GM12864 (cell line): ENCODE measurements at places on chromosomes 6 and 20.

DNA sequence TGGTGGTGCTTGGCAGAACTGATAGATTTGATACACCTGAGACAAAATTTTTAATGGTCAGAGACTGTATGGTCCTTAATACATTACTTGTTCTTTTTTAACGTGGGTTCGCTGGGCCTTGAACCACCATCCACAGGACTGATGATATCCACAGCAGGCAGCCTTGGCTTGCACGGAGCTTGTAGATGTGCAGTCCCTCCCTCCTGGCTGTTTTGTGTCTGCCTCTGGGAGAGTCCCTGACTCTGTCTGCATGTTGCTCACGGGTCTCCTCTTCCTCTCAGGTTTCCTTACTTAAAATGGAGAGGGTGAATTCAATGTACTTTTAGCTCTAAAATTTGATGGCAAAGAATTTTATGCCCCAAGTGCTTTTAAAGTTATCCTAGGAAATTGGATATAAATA lies 17.5 kb downstream of the KIF25 start:
- no peak for DNase-seq

- no peak for DNase-seq
These were observed 74.0 kb upstream of the PROKR2 start for GRCh38 chr20:5390720-5391119.

DNA sequence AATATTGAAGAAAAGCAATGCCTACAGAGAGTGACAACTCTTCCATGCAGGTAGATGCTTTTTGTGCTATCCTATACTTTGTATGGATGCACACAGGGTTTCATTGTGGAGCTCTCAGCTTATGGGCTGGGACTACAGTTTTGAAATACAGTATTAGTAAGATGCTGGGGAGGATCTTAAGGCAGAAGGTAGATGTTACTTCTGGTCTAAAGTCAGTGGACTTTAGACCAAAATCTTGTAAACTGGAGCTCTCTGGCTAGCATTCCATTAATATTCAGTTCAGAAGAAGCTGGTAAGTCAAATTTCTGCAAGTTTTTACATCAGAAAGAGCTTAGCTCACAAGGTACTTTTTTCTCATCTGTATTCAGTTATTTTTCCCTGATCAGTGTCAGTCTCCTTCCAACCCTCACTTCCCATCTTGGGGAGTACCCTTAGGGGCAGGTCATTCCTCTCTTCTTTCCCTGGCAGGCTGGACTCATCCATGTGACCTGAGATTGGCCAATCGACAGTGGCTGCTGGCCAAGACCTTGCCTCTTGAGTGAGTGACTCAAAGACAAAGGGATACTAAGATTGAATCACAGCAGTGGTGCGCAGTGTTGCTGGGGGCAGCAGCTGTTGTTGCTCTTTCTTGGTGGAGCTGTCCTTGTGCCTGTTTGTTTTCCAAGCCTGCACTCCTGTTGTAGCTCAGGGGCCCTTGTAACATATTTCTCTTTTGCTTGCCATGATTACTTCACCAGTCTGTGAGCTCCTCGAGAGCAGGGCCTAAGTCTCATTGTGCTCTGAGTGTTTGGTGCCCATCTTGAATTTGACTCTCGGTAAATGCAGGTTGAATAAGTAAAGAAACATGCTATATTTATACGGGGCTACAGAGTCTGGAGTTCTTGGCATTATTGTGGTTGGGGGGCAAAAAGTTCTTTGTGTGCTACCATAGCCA lies 2.8 kb upstream of the PHF20 start:
- DNase-seq = peak; percentile 40

GRCh38 chr6:121837545-121838229 lies 402.2 kb downstream of the GJA1 start:
- no peak for DNase-seq

DNA sequence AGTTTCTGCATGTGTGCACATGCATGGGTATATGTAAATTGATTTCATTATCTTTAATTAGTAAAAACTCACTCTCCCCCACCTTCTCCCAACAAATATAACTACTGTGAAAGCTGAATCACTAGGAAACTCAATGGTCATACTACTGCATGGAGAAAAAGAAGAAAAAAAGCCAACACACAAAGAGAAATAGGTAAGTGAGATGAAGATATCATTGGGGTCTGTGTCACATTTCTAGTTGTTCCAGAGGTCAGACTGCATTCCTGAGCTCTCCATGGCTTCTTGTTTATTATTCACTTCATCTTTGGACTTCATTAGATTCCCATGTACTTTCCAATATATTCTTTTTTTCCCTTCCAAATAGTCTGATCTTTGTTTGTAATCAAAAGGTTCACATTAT lies 98.2 kb downstream of the PTPRK start:
- no peak for DNase-seq

DNA sequence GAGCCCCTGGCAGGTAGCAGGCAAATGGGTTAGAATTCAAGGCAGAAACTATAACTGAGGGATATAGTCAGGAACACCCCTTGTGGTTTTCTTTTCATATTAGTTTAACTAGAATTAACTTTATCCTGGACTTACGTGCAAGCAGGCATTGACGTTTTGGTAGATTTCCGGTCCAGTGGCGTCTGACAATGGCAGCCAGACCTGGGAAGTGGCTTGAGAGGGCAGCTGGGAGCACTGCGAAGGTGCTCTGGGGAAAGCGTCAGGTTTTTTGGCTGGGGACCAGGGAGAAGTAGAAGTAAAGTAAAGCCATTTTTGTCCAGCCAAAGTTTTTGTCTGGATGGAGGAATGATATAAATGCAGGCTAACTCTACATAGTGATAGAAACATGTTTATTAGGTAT lies 8.4 kb upstream of the ACSS1 start:
- DNase-seq = no peak

DNA sequence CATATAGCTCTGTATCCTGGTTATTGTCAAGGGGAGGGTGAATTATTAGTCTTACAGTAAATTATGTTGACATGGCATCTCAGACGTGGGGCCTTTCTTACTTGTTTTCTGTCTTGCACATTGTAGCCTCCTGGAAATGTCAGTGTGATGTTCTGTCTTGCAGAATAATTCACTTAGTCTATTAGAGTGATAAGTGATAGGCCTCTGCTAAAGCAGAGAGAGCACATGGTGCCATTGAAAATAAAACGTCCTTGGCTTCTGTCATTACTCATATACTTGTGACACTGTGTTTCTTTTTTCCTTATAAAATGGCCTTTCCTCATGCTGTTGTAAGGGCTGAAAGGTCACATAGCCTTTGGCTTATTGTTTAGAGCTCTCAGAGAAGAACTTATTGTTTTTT lies 531.0 kb downstream of the EPM2A start:
- DNase-seq = no peak

- no peak for DNase-seq
These were observed 9.4 kb downstream of the CD40 start for GRCh38 chr20:46127396-46128010.

- DNase-seq = no peak
These were observed 404.9 kb upstream of the MMS22L start for GRCh38 chr6:97687916-97688315.

GRCh38 chr6:27148404-27148795 lies 99.1 kb upstream of the PRSS16 start:
- DNase-seq = no peak

DNA sequence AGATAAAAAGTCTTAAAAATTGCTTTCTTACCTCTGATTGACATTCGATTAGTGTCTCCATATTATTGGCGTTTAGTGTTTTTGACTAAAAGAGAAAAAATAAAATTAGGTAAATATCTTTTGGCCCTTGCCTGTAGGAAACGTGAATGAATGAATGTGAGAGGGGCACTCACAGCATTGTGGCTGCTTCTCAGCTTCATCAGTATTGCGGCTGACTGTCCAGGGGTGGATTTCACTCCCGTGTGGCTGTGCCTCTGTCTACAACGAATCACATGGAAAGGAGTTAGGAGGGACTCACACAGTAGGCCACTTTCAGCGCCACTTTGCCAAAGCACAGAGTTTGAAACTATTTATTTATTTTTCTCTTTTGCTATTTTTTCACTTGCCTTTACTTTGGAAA lies 844 bp downstream of the TAGAP start:
- DNase-seq = no peak

DNA sequence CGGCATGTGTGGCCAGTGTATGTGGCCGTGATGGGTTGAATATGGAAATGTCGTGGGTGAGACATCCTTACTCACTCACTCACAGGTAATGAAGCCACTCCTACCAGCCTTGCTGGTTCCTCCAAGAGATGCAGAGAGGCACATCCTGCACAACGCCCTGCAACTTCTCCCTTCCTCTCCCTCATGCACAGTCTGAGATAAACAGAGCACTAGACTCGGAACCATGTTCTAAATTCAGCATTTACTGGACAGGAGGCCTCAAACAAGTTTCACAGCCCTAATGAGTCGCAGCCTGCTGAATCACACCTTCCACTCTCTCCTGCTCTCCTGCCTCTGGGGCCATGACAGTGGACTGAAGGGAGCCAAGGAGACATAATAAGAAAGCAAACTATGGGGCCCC lies 91.2 kb downstream of the ISM1 start:
- no peak for DNase-seq

DNA sequence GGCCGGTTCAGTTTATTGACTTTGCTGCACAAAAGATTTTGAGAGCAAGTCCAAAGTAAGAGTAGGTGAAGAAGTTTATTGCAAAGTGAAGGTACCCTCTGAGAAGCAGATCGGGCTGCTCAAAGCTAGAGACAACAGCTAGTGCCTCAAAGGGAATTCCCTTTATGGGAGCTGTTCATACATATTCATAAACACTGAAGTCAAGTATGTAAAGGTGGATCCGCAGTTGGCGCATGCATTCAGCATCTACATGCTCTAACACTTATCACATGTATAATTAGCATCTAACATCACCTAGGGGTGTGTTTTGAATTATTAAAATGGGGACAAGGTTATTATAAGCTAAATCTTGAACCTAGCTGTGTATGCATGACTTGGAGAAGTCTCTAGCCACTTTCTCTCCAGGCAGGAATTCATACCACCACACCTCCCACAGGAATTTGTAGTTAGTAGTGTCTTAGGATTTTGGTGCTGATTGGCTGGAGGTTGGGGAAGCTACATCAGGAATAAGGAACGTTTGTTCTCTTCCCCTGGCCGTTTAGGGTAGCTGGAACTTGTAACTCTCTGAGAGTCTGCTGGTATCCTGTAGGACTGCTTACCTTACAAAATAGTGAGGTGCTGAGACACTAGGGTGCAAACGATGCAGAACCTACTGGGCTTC lies 1633.9 kb downstream of the GRIK2 start:
- DNase-seq = no peak

GRCh38 chr6:17962436-17963031 lies 24.9 kb downstream of the KIF13A start:
- no peak for DNase-seq

DNA sequence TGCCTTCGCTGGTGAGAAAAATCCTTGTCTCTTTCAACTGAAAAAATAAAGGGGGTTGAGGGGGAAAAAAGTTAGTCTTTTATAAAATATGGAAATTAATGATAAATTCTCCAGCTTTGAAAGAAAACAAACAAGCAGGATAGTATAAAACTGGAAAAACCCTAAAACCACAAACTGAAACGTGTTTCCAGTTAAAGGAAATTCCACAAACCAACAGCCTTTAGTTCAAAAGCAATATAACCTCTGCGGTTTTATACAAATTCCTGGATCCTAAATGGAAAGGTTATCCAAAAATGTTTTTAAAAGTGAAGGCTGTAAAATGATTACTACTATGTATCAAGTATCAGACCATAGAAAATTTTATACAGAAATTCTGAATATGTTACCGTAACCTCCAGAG lies 55.6 kb downstream of the BMP5 start:
- DNase-seq = no peak

DNA sequence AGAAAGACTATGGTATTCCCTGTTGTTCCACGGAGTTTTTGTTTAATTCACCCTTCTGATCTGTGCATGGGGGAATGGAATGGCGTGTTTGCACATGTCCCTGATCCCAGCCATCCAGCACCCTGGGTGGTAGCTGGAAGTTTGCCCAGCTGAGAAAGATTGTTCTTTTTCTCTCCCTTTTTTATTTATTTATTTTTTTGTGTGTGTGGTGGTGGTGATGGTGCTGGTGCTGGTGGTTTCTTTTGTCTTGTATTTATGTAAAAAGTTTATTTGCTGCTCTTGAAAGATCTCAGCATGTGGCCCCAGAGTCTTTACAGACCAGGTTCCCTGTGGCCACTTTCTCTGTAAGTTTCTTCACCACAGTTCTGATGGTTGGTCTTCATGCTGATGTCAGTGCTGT lies 372.6 kb downstream of the UTRN start:
- no peak for DNase-seq

GRCh38 chr6:10831609-10832008 lies 6.7 kb downstream of the MAK start:
- DNase-seq = no peak

GRCh38 chr6:44789806-44790205 lies 402.3 kb downstream of the CDC5L start:
- no peak for DNase-seq
